ENCODE measurements at places on chromosomes 3 and 15.
A peak's percentile ranks its signal among the peaks of the same experiment; 100 is the strongest.

- no peak for DNase-seq
These were observed 41.9 kb downstream of the RAD54L2 start for GRCh38 chr3:51580418-51580817.

- DNase-seq, result no peak
These were observed 44.5 kb downstream of the LIMD1 start for GRCh38 chr3:45639044-45639392.

DNA sequence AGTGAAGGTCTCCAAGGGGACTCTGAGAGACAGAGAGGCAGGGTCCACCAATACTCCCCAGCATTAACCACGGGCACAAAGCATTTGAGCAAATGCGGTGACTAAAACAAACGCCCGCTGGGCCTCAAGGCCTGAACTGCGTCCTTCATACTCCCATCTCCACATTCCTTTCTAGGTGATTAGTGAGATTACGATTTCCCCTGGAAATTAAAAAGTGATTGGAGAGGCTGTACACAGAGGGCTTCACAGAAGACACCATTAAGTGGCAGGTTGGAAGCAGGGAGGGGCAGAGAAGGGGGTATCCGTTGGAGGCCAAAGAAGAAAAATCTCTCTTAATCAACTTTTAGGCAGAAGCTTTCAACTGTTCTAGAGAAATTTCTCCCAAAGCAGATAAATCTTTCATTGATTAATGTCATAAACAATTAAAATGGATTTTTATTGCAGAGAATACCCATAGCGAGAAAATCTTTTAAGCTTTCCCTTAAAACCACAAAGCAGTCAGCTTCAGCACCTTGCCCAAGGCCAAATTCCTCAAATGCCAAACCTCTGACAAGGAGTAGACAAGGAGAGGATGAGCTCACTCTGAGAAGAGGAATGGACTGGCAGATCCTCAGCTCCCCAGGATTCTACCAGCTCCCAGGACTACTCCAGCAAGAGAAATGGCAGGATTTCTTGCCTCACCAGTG is 38.2 kb downstream of the MB21D2 start:
- DNase-seq, result no peak

DNA sequence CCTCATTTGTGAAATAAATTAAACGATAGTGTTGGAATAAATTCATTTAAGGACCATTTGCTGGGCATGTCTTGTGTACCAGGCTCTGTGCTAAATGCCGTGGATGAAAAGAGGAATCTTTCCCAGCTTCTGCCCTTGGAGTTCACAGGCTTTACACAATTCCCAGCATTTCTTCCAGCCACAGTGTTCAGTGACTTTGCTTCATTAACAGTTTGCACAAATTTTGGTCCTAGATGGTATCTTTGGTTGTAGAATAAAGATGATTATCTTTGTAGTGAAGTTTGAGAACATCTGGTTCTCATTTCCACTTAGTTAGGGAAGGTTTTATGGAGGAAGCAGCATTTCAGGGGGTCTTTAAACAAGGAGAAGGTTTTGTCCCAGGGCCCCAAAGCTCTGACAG is 100.1 kb downstream of the LRTM1 start:
- DNase-seq, result no peak

GRCh38 chr3:152316318-152316717 is 47.6 kb downstream of the MBNL1 start:
- DNase-seq, result no peak

- DNase-seq, result no peak
These were observed 63.2 kb upstream of the MAGI1 start for GRCh38 chr3:66101901-66102300.

DNA sequence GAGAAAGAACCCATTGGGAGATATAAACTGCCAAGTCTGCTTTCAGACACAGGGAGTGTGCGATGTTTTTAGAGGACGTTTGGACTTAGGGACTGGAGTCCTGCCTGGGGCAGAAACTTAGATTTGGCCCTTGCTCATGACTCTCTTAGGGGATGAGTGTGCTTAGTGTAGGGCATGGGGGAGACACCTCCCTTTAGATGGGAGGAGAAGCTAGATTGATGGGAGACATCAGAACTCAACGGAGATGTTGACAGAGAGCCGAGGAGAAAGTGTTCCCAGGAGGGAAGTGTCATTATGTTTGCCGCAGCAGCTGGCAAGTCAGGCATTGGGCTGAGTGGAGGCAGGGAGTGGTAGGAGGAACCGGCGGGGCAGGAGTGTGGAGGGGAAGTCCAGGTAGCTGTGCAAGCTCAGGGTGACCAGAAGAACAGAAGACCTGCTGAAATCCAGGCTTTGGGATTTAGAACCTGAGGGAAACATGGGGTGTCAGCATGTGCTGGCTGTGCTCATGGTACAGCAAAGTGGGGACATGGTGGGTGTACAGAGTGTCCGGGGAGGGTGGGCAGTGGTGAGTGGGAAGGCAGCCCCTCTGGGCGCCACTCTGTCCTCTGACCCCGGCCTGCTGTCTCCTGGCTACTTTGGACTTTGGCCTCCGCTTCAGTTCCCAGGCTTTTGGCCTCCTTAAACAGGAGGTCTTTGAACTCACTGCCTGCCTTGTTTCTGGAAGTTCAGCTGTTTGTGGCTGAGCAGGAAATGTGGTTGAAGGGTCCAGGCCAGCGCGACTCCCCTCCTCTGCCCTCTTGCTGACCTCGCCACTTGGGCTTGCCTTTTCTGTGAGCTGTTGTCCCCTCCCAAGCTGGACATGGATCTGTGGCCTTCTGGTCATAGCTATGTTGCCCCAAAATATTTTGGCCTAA is 324.0 kb upstream of the LRRFIP2 start:
- no peak for DNase-seq

- DNase-seq, result no peak
These were observed 34.9 kb downstream of the MAGEF1 start for GRCh38 chr3:184676927-184677326.

DNA sequence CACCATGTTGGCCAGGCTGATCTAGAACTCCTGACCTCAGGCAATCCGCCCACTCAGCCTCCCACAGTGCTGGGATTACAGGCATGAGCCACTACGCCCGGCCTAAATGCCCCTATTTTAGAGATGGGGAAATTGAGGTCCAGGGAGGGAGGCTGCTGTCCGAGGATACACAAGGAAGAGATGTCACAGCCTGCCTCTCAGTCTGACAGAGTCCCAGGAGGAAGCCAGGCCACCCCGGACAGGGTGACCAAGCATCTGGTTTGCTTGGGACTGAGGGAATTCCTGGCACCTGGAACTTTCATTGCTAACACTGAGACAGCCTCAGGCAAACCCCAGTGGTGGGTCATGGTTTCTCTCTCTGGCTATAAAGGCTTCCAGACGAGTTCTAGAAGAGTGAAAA is 30.6 kb upstream of the ADAMTS7 start:
- DNase-seq, result no peak

DNA sequence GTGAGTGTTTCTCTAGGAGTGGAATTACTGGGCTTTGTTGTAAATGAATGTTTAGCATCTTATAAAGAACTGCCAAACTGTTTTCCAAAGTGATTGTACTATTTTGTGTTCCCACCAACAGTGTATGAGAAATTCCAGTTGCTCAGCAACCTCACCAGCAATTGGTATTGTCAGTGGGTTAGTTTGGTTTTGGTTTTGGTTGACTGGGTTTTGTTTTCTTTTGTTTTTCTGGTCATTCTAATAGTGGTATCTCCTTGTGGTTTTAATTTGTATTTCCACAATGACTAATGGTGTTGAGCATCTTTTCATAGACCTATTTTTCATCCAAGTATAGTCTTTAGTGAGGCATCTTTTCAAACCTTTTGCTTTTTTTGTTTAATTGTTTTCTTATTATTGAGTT is 27.1 kb downstream of the FILIP1L start:
- DNase-seq, result peak; percentile 78

DNA sequence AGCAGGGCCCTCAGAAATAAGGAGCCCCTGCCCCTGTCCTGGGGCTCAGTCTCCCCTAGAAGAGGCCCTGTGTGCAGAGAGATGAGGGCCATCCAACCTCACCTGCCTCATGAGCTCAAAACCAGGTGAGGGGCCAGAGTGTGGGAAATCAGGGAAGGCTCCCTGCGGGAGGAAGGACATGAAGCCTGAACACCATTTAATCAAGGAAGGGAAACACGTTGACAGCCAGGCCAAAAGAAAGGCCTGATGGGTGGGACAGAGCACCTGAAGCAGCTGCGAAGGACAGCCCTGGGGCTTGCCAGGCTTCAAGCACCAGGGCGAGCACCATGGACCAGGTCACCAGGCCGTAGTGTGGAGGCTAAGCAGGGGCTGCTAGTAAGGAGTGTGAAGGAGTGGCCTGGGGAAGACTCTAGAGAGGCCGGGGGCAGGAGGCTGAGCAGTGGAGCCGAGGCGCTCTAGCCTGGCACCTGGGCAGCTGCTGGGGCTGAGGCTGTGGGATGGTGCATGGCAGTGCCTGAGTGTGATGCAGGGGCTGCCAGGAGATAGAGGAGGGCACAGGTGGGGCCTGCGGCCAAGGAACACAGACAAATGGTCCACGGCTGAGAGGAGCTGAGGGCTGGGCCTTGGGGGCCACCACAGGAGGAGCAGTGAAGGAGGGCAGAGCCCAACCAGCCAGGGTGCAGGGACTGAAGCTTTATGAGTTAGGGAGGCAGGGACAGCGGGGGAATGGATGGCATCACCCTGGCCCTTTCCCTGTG is 16.1 kb downstream of the ACAA1 start:
- DNase-seq, result no peak

DNA sequence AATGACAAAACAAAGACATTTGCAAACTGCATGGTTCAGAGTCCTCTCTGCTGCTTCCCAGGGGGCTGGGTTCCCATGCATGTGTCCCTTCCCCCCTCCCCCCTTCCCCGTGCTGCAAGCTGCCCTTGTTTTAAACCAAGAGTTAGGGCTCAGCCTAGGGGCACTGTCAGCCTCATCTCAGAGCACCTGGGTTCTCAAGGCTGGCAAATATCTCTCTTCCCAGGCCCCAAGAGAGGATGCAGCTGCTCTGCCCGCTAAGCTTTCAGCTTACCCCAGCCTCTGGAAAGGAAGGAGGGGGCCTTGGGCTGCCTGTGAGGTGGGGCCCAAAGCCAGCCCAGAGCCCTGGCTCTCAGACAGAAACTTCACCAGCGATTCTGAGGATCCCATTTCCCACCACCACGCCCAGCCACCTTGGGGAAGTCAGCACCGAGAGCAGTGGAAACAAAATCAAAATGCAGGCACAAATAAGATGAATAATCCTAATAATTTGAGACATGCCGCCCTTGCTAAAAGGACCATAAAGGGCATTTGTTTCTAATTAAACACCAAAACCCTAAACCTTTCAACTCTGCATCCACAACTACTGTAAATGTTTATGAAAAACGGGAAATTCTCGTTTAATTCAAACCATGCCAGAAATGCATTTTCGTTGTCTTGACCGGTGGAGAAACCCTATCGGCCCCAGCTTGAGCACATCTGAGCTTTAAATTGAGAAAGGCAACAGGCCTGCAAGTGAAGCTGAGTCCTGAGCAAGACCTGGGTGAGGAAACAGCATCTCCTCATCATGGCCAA is 67.7 kb upstream of the WNT5A start:
- no peak for DNase-seq
